Activated CD4-positive, alpha-beta T cell treated with anti-CD3 and anti-CD28 coated beads for 1 hour (primary cell): ENCODE measurements at places on chromosomes 11 and 22.

DNA sequence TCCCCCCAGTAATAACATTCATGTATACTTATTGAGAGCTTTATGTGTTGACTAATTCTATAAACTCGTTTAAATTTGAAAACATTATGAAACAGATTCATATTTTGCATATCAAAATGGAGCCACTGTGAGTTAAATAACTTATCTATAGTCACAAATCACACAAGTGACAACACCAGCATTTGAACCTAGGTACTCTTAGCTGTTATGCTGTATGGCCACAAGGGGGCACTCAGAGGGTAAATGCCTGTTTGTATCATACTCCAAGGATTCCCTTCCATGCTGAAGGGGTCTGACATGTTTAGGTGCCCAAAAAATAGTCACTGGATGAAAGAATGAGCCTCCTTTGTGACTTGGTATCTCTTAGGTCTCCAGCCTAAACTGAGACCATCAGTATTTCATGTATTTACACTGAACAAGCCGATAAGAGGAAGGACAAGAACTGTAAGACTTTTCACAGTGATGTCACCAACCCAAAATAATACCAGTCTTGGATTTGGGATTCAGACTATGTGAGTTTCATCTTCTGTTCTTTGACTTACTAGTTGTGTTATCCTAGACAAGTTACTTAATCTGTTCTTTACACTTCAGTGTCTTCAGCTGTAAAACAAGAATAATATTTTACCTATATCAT, 12.2 kb upstream of the OR52D1 start:
- DNase-seq, result no peak

DNA sequence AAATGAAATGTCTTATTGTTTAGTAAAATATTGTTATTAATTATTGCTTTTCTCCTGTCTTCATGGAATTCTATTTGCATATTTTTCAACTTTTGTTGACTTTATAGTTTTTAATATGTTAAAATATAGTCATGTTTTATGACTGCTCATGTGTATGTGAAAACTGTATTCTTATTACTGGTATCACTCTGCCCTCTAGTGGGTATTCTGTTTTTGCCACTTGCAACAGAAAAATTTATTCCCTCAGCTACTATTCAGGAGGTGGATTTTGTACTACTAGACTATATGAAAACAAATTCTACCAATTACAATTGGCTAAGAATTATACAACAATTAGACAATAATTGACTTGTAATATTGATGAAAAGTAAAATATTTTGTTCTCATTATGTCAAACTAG, 45.0 kb downstream of the OR4C6 start:
- DNase-seq, result no peak

GRCh38 chr11:17013548-17014320, 480 bp downstream of the PLEKHA7 start:
- DNase-seq, result no peak

- DNase-seq, result no peak
These were observed 227.8 kb downstream of the DCDC1 start for GRCh38 chr11:31141789-31142188.

DNA sequence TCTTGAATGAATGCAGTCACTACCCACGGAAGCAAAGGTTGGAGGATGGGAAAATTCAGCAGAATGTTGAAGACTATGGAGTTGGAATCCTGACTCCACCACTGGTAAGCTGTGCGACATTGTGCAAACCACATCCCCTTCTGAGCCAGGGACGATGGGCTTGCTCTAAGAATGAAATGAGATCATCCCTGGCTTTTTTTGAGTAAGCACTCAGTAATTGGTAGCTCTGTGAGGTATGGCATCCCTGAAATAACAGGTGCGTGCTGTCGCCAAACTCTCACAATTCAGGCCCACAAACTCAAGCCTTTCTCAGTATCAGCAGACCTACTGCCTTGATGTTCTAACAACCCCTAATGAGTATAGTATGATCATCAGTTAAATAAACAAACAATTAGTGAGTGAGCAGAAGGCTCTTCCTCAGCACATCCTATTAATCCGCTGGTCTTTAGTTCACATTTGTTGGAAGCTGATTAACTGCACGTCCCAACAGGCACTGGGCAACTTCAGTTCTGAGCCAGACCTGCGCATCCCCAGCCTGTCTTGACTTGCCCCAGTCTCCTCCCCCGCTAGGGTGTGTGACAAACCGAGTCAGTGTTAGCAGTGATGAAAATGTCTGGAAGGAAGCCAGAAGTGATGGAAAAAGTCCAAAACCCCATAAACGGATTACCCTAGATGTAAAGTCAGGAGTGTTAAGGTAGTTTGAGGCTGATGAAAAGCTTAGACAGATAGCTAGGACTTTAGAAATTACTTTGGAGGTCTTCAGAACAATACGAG, 235.5 kb downstream of the GRIK4 start:
- DNase-seq, result no peak

DNA sequence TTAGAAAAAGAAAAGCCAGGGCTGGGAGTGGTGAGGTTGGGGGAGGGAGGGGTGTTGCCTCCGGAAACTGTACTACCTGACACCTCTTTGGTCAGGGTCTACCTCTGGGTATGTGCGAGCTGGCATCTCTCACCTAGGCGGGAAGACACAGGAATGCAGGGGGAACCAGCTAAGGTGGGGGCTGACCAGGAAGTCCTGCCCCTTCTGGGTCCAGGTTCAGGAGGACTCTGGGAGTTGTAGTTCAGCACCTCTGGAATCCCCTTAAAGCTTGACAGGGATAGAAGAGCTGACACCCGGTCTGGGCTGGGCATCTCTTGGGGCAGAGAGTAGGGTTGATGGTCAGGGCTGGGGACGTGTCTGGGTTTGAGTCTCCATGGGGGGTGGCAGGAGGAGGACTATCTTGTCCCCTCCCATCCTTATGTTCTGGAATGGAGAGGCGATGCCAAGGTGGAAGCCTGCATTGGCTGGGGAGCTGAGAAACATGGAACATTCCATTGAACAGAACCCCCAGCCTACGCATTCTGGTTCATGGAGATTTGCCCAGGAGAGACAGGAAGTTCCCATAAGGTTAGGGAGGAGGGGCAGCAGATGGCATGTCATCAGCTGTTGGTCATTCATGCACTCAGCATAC, 2.1 kb upstream of the KIAA1671 start:
- DNase-seq, result no peak

DNA sequence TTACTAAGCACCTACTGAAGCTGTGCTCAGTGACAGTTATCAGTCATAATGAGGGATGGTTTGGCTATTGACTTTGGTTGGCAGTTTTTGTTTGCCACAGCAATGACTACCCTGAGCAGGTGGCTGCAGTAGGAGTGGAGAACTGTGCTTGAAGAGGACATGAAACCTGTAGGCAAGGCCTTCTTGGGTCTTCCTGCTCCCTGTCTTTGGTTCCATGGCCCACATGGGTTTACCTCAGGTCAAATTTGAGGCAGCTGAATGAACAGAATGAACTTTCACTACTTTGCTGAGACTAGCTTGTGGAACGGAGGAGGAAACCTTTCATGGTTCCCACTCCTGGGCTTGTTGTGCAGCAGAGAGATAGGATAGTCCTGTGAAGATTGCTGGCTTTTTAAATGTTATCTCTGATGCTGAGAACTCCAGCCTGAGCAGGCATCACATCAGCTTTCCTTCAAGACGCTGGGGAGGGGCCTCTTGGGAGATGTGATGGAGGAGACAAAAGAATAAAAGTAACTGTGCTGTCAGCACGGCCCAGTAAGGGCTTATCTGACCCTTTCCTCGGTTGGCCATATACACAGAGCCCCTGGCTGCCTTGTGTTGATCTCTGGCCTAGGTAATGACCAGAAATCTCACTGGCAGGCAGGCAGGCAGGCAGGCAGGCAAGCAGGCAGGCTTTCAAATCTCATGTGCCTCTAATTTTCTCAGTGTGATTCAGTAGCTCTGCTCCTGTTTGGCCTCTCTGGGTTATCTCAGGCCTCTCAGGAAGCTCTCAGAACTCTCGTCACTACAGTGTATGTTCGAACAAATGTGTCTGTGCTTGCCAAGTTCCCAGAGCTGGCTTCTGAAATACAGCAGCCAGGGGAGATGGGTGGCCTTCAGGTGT, 12.0 kb downstream of the STIM1 start:
- DNase-seq, result no peak

GRCh38 chr22:37258753-37259401, 14.8 kb upstream of the RAC2 start:
- no peak for DNase-seq

GRCh38 chr22:21970037-21970799, 12.4 kb downstream of the TOP3B start:
- DNase-seq, result no peak

- DNase-seq, result peak; percentile 77
These were observed 19.1 kb upstream of the MYRF start for GRCh38 chr11:61733120-61733978.

- DNase-seq, result no peak
These were observed at the start of gene XKR3 for GRCh38 chr22:16824716-16825687. Gene XKR3, minus strand, starts transcription at chr22:16825411. Its CDS starts 17,338 bp downstream, at chr22:16808073.

- no peak for DNase-seq
These were observed 229.0 kb downstream of the BLID start for GRCh38 chr11:121886996-121887395.

DNA sequence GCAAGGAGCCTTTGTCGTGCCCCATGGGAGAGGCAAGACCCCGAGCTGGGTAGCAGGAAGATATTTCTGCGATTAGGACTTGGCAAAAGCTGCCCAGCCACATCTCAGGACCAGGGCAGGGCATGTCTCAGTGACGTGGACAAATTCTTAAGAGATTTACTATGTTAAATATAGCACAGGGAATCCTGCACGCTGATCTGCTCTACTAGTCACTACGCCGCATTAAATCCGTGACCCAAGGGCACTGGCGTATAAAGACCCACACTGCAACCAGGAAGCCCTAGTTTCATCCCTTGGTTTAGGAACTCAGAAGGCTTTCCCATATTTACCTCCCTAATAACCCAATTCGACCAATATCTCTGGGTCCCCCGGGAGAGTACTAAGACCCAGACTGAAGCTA, 35.1 kb downstream of the AP1B1 start:
- no peak for DNase-seq

GRCh38 chr11:81673001-81673400, 1060.7 kb downstream of the FAM181B start:
- no peak for DNase-seq

DNA sequence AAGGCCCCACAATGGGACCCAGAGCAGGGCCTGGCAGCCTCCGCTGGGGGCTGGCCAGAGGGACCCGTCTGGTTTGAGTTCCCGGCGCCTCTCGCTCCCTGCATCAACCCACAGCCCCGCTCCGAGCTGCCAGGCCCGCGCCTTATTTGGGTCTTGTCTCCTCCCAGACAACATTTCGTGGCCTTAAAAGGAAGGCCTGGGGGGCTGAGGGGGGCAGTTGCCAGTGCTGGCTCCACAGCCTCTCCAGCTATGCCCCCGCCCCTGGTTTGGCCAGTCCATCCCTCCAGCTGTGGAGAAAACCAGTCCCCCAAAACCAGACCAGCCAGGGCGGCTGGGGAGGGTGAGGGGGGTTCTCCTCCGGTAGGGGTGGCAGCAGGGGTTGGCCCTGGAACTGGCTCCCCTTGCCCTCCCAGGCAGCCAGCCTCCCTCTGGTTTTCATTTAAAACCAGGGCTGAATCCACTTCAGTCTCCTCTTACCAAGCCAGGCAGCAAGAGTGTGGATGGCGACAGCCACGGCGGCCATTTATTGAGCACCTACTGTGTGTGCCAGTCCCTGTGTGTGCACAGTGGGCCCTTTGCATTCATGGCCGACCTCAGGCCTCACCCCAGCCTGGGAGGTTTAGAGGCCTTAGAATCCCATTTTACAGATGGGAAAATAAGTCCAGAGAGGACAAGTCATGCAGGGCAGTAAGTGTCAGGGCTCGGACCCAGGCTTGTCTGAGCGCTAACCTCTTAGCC, 18.6 kb downstream of the EMID1 start:
- no peak for DNase-seq

DNA sequence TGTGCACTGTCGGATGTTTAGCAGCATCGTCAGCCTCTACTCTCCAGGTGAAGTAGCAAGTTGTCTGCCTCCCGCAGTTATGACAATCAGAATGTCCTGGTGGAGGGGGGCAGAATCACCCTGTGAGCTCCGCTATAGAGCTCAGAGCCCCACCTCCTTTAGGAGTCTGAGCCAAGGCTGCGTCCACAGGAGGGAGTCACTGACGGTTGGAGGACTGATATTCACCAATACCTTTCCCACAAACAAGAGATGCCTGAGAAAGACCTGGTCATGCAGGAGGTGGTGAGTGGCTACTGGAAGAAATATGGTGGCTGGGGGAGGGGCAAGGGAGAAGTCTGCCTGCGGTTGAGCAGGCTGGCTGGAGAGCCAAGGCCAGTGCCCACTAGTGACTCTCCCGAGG, 41.7 kb upstream of the ADA2 start:
- DNase-seq, result no peak

DNA sequence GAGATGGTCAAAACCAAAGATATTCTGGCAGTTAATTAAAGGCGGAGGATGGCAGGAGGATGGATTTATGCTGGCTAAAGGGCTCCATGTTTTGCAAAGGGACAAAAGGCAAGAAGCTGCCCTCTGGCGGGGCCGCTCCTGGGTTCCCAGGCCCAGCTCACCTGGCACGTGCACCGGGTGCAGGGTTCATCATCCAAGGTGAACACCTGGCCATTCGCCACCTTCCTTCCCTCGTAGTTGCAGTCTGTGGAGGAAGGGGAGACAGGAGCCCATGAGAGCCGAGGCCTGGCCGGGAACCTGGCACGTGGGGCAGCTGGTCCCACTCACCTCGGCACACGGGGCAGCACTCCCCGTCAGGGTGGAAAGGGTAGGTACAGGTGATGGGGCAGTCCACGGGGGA, 23.8 kb downstream of the PGA5 start:
- DNase-seq, result no peak

DNA sequence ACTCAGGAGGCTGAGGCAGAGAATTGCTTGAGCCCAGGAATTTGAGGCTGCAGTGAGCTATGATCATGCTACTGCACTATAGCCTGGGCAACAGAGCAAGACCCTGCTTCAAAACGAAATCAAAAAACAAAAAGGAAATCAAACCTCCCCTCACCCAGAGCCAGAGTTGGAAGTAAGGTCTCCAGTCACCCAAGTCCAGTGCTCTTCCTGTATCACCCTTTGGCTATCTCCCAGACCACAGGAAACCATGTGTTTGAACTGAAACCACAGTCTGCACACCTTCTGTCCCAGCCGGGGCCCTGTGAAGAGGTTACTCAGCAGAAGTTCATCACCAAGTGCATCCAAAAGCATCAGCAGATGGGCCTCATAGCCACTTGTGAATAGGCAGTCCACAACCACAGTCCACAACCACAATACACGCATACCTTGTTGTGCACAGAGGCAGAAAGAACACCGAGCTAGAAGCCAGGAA, 4.6 kb downstream of the MYH9 start:
- DNase-seq, result no peak

DNA sequence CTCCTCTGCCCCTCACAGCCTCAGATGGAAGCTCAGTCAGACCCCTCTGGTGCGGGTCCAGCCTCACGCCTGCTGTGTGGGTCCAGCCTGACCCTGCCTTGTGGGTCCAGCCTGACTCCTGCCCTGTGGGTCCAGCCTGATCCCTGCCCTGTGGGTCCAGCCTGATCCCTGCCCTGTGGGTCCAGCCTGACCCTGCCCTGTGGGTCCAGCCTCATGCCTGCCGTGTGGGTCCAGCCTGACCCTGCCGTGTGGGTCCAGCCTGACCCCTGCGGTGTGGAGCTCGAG, 445.3 kb downstream of the BRD1 start:
- no peak for DNase-seq
